ENCODE measurements at places on chromosomes 11 and 22.

DNA sequence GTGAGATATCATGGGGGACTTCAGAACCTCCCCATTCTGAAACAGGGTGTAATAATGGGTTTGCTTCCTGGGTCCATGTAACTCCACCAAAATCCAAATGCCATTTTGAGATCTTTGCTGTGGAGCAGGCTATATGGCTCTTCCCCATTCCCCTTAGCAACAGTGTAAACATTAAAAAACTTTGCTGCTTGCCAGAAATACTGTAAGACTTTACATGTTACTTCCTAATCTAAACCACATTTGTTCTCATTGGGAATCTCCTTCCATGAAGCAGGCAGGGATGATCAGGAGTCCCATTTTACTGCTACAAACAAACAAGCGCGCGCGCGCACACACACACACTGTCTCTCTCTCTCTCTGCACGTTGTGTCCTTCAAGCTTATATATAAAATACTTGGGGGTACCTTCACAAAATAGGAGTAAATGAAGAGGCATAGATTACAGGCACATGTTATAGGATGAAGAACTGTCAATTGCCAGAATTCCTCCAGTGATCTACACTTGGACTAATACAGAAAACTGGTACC, 86.5 kb downstream of the ANO3 start:
- DNase-seq = no peak

- no peak for DNase-seq
These were observed 11.3 kb downstream of the OSBP2 start for GRCh38 chr22:30705710-30706651.

DNA sequence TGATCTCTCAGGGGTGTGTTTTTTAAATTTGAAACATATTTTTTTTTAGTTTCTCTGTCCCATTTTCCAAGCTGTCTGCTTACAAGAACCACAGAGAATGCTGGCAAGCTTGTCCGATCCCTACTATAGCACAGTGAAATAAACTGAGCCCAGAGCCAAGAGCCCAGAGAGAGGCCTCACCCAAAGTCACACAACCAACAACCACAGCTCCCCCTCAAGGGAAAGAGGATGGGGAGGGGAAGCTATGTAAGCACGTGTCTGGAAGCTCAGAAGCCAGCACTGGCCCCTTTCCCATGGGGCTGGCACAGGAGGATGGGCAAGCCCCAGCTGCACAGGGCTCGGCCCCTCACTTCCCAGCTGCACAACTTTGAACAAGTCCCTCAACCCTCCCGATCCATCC, 3.2 kb upstream of the SART1 start:
- no peak for DNase-seq

GRCh38 chr11:69249311-69250185, 44.4 kb upstream of the MYEOV start:
- no peak for DNase-seq

DNA sequence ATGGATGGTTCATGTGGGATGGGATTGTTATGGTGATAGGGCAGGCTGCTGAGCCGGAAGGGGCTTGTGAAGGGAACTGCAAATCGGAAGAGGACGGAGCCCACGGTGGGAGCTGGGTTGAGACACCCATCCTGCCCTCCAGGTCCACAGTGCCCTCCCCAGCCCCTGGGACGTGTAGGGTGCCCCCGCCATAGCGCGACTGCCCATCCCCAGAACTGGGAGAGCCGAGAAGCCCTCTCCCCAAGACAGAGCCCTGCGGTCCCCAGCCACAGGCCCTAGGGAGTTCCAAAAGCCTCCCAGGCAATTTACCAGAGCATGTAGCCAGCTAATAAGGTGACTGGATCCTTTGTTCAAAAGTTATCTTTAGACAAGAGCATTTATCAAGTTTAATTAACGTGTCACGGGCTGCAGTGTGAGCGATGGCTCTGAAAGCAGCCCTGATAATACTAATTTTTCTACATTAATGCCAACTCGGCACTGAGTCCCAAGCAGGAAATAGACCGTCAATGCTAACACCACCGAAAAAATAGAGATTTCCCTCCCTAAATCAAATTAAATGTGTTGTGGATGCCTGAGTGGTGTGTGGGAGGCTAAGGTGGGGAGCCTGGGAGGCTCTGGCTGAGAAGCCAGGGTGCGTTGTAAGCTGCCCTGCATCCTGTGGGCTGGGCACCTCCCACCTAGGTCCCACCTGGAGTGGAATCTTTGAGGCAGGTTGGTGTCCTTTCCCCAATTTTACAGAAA, 76.8 kb upstream of the RTL6 start:
- no peak for DNase-seq

Measured in stimulated activated CD8-positive, alpha-beta memory T cell treated with anti-CD3 and anti-CD28 coated beads, Interleukin-4, amount 100 ng/mL, for 4 hours (primary cell).